ENCODE measurements at places on chromosomes 7 and 10.

DNA sequence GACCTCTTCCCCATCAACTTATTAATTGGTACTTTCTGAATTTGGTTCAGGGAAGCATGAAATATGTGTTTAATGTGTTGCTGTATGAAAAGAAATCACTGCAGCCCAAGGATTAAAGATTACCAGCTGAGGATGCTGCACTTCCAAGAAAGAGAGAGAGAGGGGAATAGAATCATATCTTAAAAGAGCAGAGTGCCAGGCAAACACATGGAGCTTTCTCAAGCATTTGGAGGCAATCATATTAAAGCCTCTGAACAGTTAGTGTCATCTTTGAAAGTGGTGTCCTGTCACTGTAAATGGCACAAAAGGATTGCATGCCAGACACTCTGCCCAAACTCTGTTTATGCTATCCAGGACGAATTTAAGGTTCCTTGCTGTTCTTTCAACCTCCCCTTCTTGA lies 386.7 kb downstream of the SORCS1 start:
- DNase-seq: no peak

DNA sequence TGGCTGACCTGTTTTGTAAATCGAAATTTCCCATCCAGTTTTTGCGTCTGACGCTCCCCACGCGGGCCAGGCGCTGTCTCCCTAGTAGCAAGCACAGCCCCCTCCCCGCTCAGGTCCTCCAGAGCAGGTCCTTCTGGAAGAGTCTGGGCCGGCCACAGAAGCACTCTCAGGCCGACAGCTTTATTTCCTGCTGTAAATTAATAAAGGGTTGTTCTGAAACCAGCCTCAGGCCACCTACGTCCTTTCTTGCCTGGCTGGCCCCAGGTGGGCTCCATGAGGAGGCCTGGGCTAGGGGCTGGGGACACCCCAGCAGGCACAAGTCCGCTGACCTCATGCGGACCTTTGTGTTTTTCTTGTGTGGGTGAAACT lies 35.2 kb downstream of the CAMK2B start:
- no peak for DNase-seq

GRCh38 chr10:120542591-120542990 lies 85.6 kb downstream of the PLPP4 start:
- no peak for DNase-seq

- no peak for DNase-seq
Measured at GRCh38 chr7:43117095-43117494, 4.6 kb downstream of the HECW1 start.

- DNase-seq: no peak
Measured at GRCh38 chr7:151317936-151318335, 23.7 kb upstream of the NUB1 start.
